ENCODE measurements at places on chromosomes 12 and 14. TPM values are rescaled to one million over a fixed set of nuclear protein-coding genes. Genes with fewer than 3 reads are reported as not detected.

The GALNT9 gene
- total RNA-seq, result not detected

The ANKRD52 gene
- 28.8 TPM for total RNA-seq

DNA sequence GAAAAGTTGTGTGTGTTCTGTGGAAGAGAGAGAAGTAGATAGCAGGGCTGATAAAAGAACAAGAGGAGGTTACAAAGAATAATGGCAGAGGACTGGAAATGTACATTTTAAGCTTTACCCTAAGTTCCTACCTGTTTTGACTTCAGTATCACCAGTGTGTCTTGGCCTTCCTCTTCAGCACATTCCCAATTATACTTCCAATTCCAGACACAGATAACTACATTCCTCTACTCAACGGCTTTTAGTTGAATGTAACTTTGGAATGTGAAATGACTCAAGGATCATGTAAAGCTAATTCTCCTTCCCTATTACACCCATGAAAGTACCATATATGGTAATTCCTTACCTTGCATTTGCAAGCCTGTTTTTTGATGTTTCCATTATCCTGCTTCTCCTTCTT, 5.0 kb downstream of the MGST1 start:
- DNase-seq, result no peak

DNA sequence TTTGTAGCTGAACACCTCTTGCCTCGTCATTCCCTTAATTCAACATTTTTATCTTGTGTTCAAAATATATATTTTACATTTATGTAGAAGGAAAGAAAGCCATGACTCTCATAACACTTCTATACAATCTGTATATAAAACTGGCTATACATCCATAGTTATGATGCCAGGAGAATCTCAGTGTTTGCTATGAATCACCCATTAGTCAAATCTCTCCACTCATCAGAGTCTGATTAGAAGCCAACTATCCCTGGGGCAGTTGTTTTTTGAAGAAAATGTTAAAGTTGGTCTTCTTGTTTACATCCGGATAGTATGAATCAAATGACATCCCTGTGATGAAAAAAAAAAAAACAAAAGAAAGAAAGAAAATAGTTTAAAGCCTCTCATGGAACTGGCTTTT, 503.9 kb downstream of the NELL2 start:
- no peak for DNase-seq

DNA sequence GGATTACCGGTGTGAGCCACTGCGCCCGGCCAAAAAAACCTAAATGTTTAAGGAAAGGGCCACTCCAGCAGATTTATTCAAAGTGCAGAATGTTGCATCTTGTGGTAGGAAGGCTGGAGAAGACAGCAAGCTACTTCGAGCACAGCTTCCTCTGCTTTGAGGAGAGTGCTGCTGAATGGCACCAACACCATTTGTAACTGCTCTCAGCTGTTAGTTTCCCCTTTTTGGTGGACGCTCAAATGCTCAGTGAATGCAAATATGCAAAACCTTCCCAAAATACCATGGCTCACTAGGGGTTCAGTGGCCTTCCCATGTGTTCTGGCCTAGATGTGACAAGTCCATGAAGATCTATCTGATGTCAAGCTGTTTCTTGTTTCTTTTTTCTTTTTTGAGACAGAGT, 2.9 kb upstream of the TDRD9 start:
- no peak for DNase-seq

GRCh38 chr12:95701722-95702418, 88.7 kb downstream of the NTN4 start:
- no peak for DNase-seq

- DNase-seq, result no peak
Observed at GRCh38 chr14:93973607-93974006, 2.8 kb downstream of the ASB2 start.

DNA sequence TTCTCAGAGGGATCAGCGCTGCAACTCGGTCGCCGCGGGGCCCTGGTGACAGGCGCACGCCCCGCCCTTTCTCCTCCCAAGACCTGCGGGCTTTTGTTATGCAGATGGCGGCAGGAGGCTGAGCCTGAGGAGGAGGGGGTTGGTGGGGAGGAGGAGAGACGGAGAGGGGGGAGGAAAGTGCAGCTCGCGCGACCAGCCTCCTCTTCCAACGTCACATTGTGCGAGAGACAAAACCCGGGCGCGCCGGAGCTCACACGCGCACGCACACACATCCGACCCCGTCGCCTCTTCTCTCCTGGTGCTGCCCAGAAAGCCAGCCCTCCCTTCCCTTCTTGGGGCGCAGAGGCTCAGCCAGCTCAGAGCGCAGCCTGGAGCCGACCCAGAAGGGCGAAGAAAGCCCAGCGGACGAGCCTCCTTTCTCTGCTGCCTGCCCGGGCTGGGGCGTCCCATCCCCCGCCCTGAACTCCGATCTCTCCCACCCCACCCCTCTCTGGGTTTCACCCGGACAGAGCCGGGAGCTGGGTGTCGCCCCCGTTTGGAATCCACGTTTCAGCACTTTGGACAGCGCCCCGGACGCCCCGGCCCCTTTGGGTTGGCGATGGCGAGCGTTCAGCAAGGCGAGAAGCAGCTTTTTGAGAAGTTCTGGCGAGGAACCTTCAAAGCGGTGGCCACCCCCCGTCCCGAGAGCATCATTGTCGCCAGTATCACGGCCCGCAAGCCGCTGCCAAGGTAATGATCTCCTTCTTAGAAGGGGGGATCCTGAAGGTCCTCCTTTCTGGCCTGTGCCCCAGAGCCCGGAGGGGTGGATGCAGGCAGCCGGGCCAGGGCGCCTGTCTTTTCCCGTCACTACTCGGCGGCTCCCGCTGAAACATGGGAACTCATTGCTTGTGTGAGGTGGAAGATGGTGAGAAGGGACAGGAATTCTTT, at the start of gene SRRM4:
Gene SRRM4, plus strand, starts transcription at position 257 of the 927 bp plus-strand sequence. Its CDS starts 342 bp downstream, at position 599.
- no peak for DNase-seq

DNA sequence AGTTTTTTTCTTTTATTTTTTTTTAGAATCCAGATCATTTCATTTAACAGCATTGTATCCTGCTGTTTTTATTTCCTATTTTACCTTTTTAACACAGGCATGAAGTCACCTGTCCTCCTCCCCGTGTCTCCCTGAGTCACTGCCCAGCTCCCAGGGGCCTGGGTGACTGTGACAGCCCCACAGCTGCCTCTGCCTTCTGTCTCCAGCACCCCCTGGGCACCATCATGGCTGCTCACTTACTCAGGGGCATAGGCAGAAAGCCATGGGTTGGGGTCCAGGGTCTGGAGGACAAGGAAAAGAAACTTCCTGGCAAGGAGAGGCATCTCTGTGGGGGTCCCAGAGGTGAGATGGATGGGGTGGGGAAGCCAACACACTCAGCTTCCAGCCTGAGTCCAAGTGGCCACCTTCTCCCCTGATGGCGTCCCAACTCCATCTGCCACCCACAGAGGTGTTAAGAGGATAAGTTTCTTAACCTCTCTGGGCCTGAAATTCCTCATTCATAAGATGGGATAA, 25.3 kb downstream of the TMEM63C start:
- DNase-seq, result no peak

The ADCY6 gene
- total RNA-seq, result 195 TPM

DNA sequence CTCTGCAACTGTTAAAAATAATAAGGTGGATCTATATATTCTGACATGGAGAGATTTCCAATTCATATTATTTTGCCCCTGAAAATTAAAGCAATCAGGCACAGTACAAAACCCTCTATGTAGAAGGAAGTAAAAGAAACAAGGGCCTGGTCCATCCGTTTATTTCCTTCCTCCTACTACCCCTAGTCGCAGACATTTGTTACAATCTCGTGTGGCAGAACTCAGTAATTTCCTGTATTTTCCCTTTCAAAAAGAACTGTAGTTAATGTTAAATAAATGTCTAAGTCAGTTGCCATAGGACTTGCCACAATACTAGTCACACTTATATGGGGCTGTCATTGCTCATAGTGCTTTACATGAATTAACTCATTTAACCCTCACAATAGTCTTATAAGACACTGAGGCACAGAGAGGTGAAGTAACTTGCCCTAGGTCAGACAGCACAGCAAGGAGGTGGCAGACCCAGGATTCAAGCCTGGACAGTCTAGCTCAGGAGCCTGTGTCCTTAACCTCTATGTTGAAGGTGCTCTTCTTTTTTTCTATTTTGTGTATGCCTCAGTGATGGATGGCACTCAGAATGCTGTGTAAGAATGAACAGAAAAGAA, 24.2 kb downstream of the NINJ2 start:
- DNase-seq, result no peak

The MUCL1 gene
- not detected for total RNA-seq

The BDKRB2 gene
- total RNA-seq, result 0.57 TPM

GRCh38 chr14:71533390-71533789, 398.8 kb upstream of the RGS6 start:
- DNase-seq, result no peak

DNA sequence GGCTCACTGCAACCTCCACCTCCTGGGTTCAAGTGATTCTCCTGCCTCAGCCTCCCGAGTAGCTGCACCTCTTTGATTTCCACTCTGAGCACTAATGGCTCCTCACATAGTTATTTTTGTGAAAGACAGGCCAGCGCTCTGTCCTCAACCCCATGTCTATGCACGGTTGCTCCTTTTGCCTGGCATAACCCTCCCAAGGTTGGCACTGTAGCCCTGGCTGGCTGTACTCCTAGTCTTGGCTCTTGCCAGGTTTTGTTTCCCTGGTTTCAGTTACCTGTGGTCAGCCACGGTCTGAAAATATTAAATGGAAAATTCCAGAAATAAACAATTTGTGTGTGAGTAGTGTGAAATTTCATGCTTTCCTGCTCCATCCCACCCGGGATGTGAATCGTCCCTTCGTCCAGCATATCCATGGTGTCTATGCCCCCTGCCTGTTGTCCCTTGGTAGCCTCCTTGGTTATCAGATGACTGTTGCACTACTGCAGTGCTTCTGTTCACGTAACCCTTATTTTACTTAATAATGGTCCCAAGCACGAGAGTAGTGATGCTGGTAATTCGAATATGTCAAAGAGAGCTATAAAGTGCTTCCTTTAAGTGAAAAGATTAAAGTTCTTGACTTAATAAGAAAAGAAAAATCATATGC, 12.3 kb upstream of the DCD start:
- DNase-seq, result no peak

The ALDH1L2 gene
- total RNA-seq, result 3.6 TPM

The DAO gene
- not detected for total RNA-seq

GRCh38 chr12:123949770-123950165, 22.9 kb downstream of the CCDC92 start:
- no peak for DNase-seq

- DNase-seq, result no peak
Observed at GRCh38 chr14:100849115-100849781, 23.3 kb downstream of the MEG3 start.

DNA sequence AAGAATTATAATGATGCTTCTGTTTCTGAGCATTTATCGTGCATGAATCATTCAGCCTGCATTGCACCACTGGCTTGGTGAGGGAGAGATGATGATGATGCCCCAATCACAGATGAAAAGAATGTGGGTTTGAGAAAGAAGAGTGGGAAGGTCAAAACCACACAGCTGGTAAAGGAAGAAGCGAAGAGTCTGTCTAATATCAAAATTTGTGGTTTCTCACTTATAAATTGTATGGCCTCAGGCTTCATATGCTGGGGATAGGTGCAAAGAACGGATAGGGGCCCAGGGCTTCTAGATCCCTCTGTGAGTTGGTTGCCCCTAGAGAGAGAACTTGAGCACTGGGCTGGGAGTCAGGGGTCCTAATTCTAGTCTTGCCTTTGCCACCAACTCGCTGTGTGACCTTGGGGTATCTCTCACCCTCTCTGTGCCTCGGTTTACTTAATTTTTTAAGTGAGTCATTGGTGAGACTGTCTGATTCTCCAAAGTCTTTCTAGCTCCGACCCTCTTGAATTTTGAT, 2.2 kb downstream of the OASL start:
- DNase-seq, result no peak

GRCh38 chr12:58034311-58034710, 92.9 kb downstream of the ATP23 start:
- no peak for DNase-seq

GRCh38 chr14:74543771-74544438, 50.3 kb downstream of the ISCA2 start:
- DNase-seq, result no peak

The FGF23 gene
- total RNA-seq, result 0.46 TPM

The CCDC177 gene
- not detected for total RNA-seq

GRCh38 chr12:124498275-124499189, 68.9 kb downstream of the NCOR2 start:
- no peak for DNase-seq

The NEUROD4 gene
- not detected for total RNA-seq

The PPFIA2 gene
- total RNA-seq, result 0.57 TPM

GRCh38 chr12:100936661-100937060, 142.1 kb downstream of the ANO4 start:
- no peak for DNase-seq

The TBC1D30 gene
- 1.8 TPM for total RNA-seq

The KLRC2 gene
- not detected for total RNA-seq

DNA sequence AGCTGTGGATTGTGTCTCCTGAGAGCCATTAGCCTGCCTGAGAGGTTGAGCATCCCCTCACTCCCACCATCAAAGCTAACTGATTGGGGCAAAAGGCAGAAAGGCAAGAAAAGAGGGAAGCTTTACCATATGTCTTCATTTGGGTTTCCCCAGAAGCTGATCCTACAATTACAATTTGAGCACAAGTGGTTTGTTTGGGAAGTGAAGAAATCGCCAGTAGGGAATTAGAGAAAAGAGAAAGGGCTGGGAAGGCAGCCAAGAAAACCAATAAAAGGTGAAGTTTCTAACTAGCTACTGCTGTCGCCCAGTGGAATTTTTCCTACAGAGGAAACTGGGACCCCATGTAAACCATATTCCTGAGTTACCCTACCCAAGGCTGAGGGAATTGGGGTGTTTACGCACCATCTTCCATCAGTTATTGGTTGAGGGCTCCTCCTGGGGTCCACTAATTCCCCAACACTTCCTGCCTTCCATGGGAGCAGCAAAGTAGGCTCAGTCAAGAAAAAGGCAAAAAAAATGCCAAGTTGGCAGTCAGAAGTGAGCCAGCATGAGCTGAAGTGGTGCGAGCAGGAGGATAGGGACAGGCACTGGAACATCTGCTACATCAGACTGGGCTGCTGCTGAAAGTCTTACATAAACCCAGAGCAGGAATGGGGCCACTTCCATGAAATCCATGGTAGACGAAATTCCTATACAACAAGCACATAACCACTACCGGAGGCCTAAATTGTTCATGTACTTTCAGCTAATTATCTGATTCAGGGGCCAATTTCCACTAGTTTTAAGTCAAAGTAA, 17.3 kb downstream of the KCNK10 start:
- no peak for DNase-seq

The KCNC2 gene
- total RNA-seq, result not detected

DNA sequence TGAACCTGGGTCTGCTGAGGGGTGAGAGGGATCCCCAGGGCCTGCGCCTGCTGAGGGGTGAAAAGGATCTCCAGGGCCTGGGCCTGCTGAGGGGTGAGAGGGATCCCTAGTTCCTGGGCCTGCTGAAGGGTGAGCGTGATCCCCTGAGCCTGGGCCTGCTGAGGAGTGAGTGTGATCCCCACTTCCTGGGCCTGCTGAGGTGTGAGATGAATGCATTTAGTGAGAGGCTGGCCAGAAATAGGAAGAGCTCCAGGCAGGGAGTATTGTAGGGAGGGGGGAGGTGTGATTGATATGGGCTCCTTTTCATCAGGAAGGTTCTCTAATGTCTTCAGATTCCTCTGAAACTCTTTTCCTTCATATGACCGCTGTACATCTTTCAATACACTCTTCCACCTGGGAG, 43.0 kb downstream of the FAM186A start:
- no peak for DNase-seq

GRCh38 chr14:79279645-79280597, 931.4 kb downstream of the DIO2 start:
- DNase-seq, result no peak

- DNase-seq, result peak; percentile 41
Observed at GRCh38 chr14:103311171-103311997, 22.7 kb upstream of the EIF5 start.

GRCh38 chr12:122518908-122519307, 7.8 kb downstream of the RSRC2 start:
- DNase-seq, result no peak

Measured in cardiac septum (tissue), 1 donor.